ENCODE measurements at places on chromosomes 5 and 9.
A peak's percentile ranks its signal among the peaks of the same experiment; 100 is the strongest.

DNA sequence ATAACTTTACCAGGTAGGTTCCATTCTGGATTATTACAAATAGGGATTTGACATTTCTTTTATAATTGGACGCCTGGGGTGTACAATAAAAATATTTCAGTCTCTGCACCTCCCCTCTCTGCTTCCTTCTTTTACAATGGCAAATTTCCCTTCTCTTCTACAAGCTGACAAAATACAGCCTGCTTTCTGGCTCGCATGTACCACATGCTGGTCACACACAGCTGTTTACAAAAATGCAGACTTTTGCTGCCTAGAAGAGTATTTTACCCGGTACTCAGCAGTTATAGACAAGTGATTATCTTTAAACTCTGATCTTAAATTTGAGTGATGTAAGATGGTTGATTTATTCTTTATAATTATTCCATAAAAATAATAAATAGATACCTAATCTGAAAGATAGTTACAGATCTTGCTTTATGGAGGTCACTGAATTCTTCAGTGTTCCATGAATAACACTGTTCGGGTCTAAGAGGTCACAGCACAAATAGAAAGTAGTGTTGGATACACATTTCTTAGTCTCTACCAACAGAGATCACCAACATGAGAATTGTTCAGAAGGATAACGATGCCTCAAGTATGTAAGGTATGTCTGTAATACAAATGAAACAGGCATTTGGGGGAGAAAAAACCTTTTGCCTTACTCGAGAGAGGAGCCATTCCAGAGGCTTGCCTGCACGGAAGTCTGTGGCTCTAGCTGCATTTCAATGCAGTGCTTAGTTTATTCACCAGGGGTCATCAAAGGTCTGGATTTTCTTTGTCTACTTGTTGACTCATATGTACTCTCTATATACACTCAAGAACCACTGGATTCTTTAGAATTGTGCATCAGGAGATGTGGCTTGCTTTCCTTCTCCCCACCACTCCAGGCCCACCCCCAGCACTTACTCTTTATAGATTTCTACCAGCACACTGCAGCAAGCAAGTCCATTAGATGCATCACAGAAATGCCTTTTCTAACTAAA, 206.6 kb upstream of the RFX3 start:
- DNase-seq: peak; percentile 28

DNA sequence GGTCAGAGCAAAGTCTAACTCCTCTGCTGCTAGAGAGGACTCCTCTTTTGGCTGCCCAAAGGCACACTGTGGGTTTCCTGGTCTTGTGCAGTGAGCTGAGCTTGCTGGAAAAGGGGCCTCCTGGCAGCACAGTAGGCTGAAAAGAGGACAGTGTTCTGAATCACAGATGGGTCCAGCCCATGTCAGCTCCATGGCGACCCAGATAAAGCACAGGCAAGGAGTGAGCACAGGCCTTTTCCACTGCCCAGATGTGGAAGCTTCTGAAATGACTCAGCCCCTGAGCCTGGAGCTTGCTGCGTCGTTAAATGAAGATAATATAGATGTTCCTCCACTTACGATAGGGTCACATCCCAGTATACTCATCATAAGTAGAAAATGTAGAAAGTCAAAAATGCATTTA, 8.1 kb downstream of the CCDC180 start:
- peak; percentile 9 for DNase-seq

GRCh38 chr5:38831909-38832308, 13.9 kb upstream of the OSMR start:
- peak; percentile 31 for DNase-seq

DNA sequence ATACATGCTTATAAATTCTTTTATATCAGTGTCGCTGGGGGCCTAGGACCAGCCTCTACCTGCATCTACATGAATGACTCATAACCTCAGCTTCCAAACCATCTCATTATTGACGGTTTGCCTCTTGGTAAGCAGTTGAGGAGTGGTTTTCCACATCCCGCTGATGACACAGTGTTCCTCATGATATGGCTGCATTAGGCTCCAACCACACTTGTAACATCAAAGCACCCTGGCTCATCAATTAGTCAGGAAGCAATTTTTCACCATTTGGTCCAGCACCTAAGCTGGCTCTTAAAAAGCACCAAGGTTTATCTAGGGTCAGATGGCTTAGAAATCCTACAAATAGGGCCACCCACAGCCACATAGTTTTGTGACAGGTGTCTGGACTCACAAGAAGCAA, 402.4 kb downstream of the ARHGEF28 start:
- DNase-seq: no peak

DNA sequence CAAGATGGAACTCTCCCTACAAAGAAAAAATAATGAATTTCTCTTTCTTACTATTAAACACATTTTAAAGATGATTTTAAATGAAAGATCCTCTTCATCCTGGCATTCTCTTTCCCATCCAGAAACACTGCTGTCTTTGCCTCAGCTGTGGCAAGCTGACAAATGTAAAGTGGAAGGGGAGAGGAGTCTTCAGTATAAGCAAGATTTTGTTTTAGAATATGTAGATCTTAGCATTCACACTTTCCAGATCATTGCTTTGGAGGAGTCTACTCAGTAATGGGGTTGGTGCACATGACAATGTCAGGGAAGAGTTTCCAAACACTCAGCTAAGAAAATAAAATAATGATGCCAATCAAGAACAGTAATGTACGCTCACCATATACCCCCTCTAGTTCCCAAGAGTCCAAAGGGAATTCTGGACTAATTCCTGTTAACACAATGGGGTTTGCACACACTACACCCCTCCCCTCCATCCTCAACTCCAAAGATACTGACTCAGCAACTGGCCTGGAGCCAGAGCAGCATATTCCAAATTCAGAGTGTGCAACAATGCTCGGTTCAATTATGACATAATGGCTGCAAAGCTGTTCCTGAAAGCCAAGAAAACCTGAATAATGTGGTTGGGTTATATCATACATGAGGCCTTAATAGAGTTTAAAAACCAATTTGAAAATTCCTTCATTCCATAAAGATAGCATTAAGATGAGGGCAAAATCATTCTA, 4.6 kb downstream of the C5orf63 start:
- no peak for DNase-seq

DNA sequence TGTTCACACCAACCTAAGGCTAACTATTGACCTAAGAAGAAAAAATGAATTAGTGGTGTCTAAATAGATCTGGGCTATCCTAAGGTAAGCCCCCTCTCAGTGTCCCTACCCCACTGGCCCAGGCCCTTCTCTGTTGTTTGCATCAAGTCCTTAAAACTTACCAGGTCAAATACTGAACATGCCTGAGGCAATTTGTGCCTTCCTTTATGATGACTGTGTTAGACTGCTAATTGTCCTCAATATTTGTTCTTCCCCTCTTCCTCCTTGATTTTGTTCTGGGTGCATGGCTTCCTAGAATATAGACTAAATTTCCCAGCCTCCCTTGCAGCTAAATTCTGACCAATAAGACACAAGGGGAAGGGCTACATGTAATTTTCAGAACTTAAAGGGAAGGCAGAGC, 199.9 kb downstream of the ADAMTS12 start:
- DNase-seq: no peak
